GM23248 (cell line): ENCODE measurements at places on chromosomes 1 and 21.

- no peak for DNase-seq
- no peaks in the 10 kb centered on the region for H3K27me3 ChIP-seq
- no peak overlapping the region for H3K27ac ChIP-seq
Observed at GRCh38 chr1:86906419-86906818, 7.5 kb downstream of the SELENOF start.

DNA sequence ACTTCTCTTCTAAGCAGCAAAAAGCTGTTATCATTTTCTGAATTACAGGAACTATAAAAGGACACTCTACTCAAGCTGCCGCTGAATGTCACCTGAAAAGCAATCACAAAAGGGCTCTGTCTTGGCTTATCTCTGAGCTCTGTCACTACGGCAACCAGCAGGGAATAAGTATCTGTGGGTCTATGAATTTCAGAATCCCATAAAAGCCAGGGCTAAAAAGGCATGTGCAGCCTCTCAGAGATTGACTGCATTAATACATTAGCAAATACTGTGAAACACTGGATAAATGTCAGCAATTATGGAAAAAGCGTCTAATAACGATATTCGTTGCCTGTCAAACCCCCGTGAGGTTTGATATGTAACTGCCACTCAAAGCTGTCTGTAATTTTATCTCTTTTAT is 210.2 kb upstream of the DMRTA2 start:
- H3K36me3 ChIP-seq = no peaks in the 10 kb centered on the region
- no peaks in the 10 kb centered on the region for H3K4me1 ChIP-seq
- no peak for DNase-seq
- no peaks in the 10 kb centered on the region for H3K27me3 ChIP-seq
- H3K27ac ChIP-seq = no peak overlapping the region

GRCh38 chr21:29506947-29507346 is 208.2 kb downstream of the BACH1 start:
- no peak overlapping the region for H3K27ac ChIP-seq
- DNase-seq = no peak
- no peaks in the 10 kb centered on the region for H3K27me3 ChIP-seq

GRCh38 chr1:63475761-63476160 is 47.3 kb downstream of the ITGB3BP start:
- peak; percentile 23 for DNase-seq
- H3K4me1 ChIP-seq = no peaks in the 10 kb centered on the region
- no peaks in the 10 kb centered on the region for H3K36me3 ChIP-seq
- no peak overlapping the region for H3K27ac ChIP-seq

GRCh38 chr1:151970626-151971025 is 23.0 kb downstream of the S100A10 start:
- no peaks in the 10 kb centered on the region for H3K36me3 ChIP-seq
- H3K27me3 ChIP-seq = no peaks in the 10 kb centered on the region
- DNase-seq = peak; percentile 67
- H3K4me3 ChIP-seq = no peak overlapping the region

GRCh38 chr1:44842862-44843655 is at the start of gene PTCH2:
PTCH2 (minus strand) TSS chr1:44843253; CDS start chr1:44842932, 321 bp downstream.
- H3K4me1 ChIP-seq = no peaks in the 10 kb centered on the region
- peak within 1 kb of the TSS; percentile 78 for H3K4me3 ChIP-seq
- no peaks in the 10 kb centered on the region for H3K27me3 ChIP-seq
- no peaks in the 10 kb centered on the region for H3K36me3 ChIP-seq
- no peak within 1 kb of the TSS for H3K27ac ChIP-seq

GRCh38 chr21:45748593-45748992 is 105.1 kb downstream of the PCBP3 start:
- H3K27ac ChIP-seq = no peak overlapping the region
- peaks cover 3% of the 10 kb centered on the region; the same call in 1 of the 2 replicates for H3K4me1 ChIP-seq
- no peak for DNase-seq
- no peaks in the 10 kb centered on the region for H3K27me3 ChIP-seq

- H3K4me1 ChIP-seq = no peaks in the 10 kb centered on the region
- peaks cover 18% of the 10 kb centered on the region for H3K27me3 ChIP-seq
- no peaks in the 10 kb centered on the region for H3K36me3 ChIP-seq
- DNase-seq = no peak
- no peak overlapping the region for H3K4me3 ChIP-seq
Observed at GRCh38 chr1:228048120-228048519, 34.4 kb upstream of the ARF1 start.

GRCh38 chr21:32521736-32522355 is 63.5 kb downstream of the TCP10L start:
- H3K36me3 ChIP-seq = no peaks in the 10 kb centered on the region
- no peaks in the 10 kb centered on the region for H3K27me3 ChIP-seq
- peak overlapping the region; percentile 96 for H3K27ac ChIP-seq
- no peak overlapping the region for H3K4me3 ChIP-seq

DNA sequence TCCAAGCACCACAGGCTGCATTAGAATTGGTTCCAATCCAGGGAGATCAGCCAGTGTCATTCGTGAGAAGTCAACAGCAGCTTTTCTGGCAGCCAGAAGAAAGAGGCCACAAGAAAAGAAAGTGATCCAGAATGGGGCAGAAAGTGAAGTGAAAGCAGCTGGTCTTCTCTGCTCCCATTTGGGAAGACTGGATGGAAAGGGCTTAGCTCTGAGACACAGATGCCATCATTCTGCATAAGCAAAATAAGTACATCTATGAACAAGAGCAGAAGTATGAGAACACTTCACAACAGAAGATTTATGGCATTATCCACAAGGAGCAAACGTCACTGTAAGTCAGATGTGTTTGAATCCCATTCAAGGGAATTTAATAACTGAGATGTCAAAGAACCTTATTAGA is 326.5 kb upstream of the ESRRG start:
- H3K4me1 ChIP-seq = no peaks in the 10 kb centered on the region
- no peak overlapping the region for H3K4me3 ChIP-seq
- DNase-seq = no peak
- no peak overlapping the region for H3K27ac ChIP-seq
